ENCODE measurements at places on chromosomes 5 and 9.

DNA sequence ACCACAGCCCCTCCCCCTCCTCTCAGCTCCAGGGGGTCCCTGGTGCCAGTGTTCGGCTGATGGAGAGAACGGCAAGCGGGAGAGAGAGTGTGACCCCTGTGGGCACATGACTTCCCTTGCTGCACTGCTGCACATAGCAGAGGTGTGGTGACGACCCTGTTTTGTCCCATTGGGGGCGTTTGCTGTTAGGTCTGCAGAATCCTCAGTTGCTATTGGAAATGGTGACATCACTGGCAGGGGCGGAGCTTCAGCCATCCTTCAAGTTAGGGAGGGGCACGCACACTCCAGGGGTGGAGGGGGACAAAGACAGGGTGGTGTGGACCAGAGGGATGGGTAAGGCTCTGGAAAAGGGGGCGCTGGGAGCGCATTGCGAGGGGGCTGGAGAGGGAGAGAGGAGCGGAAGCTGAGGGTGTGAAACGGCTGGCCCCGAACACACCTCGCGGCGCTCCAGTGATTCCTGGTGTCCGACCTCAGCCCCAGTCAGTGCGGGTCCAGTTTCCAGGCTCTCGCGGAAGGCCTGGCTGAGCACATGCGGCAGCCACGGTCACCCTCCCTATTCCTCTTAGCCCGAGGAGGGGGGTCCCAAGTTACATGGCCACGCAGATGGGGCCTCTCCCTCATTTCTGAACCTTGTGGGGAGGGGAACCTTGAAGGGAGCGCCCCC is 764 bp upstream of the GRIN1 start:
- no peak for DNase-seq

GRCh38 chr5:124685404-124685930 is 61.0 kb downstream of the ZNF608 start:
- no peak for DNase-seq

DNA sequence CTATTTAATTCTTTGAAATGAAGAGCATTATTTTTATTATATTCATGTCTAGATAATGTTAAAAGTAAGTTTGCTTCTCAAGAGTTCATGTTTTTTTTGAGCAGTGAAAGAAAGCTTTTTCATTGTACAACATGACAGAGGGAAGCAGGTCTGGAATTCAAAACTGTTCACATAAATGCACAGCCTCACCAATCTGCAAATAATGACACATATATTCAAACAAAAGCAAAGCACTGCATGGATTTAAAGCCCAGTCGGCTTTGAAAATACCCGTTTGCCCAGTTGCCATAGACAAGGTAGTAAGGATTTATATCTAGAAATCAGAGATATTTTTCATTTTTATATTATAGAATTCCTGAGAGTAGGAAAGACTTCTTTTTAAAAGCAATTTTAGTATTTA is 201.8 kb downstream of the CD180 start:
- no peak for DNase-seq

DNA sequence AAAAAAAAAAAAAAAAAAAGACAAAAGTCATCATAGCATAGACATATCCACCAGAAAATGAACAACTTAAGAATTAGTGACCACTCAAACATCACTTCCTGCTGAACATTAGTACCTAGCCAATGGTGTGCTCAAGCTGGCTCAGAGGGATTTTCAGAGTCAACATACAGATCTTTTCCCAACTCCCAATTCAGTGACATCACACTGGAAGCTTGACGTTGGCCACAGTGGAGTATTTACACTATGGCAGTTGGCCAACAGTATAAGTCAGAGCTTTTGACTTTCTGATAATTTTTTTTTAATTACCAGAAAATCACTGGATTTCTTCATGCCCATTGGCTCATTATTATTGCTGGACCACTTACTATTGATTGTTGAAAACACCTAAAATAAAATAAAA is 383.5 kb downstream of the ARHGEF28 start:
- DNase-seq: peak; percentile 12

DNA sequence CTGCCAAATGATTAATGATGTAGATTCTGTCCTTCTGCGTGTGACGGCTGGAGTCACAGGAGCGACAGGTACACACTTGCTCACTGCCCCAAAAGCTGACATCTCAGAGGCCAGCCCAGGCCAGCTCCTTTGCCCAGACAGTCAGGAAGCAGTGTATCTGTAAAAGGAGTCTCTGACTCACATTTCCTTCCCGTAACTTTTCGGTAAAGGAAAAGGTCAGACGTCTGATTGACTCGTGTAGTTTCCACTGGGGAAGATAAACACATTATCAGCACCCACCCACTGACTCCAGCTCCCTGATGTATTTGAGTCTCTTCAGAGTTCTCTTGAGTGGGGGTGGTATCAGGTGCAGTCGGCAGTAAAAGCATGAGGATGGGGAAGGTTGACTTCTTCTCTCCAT is 64.4 kb upstream of the WWC1 start:
- peak; percentile 12 for DNase-seq

DNA sequence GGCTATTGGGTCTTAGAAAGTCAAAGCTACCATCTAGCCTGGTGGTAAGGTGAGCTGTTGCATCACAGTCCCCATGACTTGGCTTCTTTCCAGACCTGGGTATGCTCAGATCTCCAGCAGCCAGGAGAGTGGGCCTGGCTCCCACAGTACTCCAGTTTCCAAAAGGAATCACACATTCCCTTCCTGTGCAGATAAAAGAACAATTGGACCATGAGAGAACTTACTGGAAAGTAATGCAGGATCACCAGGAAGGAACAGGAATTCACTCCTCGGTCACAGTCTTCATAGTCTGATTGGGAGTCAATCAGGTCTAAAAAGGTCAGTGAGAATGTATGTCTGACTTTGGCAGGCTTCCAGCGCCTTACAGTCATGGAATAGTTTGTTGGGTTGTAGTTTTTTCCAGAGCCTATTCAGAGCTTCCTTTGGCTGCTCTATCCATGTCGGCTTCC is 47.8 kb upstream of the CD180 start:
- DNase-seq: no peak

GRCh38 chr5:44389823-44390143 is 563 bp upstream of the FGF10 start:
- DNase-seq: peak; percentile 0

GRCh38 chr5:154620411-154620810 is 134.8 kb upstream of the LARP1 start:
- DNase-seq: no peak

- DNase-seq: no peak
Measured at GRCh38 chr5:10743951-10744350, 17.1 kb downstream of the DAP start.

GRCh38 chr5:32426440-32427151 is 17.9 kb downstream of the ZFR start:
- DNase-seq: no peak

GRCh38 chr5:16784088-16784487 is 152.0 kb downstream of the MYO10 start:
- peak; percentile 78 for DNase-seq

DNA sequence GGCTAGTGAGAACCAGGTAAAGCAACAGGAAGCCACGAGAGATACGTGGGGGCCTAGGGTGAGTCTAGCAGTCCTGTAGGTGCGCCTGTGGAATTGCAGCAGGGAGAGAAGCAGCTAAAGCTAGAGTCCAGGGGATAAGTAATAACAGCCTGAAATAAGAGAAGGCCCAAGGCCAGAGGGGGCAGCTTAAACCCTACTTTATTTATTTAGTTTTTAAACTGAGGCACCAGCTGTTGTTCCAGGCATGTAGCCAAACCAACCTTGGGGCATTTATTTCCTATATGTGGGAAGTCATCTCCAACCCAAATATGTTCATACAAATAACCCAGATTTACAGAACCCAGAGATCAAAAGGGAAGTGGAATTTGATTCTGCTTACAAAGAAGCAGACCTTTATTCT is 93.5 kb downstream of the GLDC start:
- DNase-seq: peak; percentile 84

DNA sequence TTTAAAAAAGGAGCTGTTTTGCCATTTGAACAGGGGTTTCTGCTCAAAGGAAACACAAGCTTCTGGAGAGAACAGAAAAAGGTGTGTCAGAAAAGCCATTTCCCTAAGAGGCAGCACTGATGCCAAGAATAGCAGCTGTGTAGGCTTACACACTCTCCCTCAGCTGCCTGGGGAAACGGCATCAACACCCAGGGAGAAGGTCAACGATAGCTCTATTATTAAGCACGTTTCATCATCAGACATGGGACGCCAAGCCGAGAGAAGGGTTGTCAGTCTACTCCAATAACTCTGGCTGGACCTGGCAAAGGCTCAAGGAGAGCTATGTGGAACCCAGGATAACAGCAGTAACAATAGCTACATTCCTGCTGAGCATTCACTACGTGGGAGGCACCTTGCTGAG is 314.2 kb downstream of the CDK5RAP2 start:
- no peak for DNase-seq

- no peak for DNase-seq
Measured at GRCh38 chr5:179533907-179534306, 16.4 kb upstream of the RUFY1 start.

- no peak for DNase-seq
Measured at GRCh38 chr9:137575716-137576411, 2.9 kb downstream of the DPH7 start.

GRCh38 chr9:35044071-35044470 is 28.4 kb downstream of the VCP start:
- no peak for DNase-seq

GRCh38 chr5:179348843-179349242 is 3.6 kb upstream of the ADAMTS2 start:
- DNase-seq: no peak

- no peak for DNase-seq
Measured at GRCh38 chr5:146337928-146338327, 711 bp upstream of the POU4F3 start.

DNA sequence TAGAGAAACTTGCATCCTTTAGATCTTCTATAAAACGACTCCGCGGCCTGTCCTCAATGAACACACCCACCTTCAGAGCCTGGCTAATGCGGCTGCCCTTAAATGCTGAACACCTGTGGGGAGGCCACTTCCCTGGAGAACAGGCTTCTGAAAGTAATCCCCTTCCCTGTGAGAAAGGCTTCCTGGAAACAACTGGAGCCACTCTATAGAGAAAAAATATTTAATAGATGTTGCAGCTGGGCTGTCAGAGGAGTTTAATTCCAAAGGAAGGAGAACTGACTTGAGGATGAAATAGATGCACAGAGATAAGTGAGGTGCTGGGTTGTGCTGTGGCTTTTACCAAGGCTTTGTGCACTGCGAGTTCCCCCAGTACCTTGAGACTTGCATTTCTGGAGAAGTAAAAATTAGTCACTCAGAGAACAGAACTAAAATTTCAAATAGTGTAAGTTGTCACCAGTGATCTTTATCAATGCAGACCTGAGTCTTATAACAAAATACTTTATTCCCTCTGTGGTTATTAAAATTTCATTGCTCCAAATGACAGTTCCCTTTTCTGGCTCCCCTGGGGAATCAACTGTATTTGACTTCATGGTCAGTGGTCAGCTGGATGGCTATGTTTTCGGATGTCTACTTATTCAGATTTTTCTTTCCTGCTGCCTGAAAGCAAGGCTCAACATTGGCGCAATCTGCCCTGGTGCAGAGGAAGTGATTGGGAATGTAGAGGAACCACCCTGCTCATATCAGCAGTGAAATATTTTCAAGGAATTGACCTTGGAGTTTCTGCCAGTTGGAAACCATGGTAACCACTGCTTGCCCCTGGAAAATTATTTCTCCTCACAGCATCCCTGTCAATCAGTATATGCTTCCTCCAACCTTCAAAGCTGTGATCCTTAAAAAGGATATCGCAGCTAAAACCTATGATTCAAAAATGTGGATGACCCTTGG is 238.8 kb downstream of the SMARCA2 start:
- no peak for DNase-seq

GRCh38 chr9:2227144-2227867 is 212.2 kb downstream of the SMARCA2 start:
- peak; percentile 69 for DNase-seq

DNA sequence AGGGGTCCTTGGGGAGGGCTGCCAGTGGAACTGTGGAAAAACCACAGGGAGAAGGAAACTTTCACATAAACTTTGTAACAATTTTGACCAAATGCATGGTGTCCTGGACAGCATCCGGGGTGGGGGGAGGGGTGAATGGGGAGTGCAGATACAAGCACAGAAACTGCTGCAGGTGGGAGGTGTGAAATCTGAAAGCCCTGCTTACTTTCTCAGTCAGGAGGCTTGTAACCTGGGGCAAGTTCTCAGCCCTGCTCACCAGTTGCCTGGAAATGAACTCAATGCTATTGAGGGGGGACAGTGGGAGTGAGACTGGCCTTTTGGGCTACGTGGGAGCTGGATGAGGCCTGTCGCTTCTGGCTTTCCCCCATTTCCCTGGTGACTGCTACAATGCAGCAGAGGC is 694.5 kb upstream of the ZNF608 start:
- DNase-seq: no peak

DNA sequence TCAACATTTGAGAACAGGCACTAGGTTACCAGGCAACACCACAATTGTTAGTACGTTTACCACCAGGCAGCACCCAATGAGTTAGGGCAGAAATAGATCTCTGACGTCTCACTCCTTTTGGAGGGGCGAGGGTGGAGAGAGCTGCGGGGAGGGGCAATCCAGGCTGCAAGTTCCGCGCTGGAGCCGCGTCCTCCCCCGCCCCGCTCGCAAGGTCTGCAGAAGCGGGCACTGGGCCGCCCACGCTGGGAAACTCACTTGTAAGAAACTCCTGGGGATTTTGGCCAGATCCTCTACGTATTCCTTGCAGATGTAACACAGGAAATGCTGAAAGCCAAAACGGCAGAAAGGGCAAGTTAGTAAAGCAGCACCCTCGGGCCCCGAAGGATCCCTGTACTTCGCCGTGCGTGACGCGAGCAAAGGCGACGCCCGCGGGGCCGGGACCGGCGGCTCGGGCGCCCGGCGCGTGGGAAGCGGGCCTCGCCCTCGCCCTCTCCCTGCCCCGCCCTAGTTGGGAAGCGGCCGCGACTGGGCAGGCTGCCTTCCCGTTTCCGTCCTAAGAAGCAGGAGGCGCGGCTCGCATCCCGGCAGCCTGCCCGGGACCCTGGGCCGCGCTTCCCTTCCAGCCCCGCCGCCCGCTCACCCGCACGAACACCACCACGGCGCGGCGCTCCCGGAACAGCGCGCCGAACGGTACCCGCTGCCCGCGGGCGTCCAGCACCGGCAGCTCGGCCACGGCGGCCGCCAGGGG is 493 bp downstream of the PRXL2C start:
- DNase-seq: peak; percentile 91

- peak; percentile 81 for DNase-seq
Measured at GRCh38 chr9:3992924-3993323, 306.9 kb downstream of the GLIS3 start.

- DNase-seq: no peak
Measured at GRCh38 chr9:113514748-113515147, 51.2 kb downstream of the RGS3 start.

DNA sequence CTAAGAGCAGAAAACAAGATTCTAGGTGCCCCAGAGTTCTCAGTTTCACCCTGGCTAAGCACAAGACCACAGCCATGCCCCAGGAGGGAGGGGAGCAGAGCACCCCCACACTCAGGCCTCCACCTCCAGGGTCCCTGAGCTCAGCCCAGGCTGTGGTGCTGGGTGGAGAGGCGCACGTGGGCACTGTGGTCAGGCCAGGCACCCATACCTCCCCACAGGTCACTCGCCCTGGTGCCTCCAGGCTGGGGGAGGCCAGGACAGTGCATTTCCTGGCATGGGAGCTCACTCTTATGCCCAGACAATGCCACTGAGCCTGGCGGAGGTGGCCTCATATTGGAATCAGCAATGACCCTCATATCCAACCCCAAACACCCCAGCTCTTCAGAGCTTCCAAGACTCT is 78.8 kb downstream of the HRH2 start:
- DNase-seq: no peak

- DNase-seq: no peak
Measured at GRCh38 chr9:134323741-134324358, 2.4 kb upstream of the RXRA start.

GRCh38 chr5:157993986-157994691 is 135.2 kb upstream of the CLINT1 start:
- DNase-seq: peak; percentile 14

- DNase-seq: no peak
Measured at GRCh38 chr9:15249981-15250380, 57.0 kb downstream of the TTC39B start.

Measured in iris pigment epithelial cell (primary cell).